ENCODE measurements at places on chromosomes 5 and 9.

- no peak for DNase-seq
These were observed 3.8 kb downstream of the CREB3 start for GRCh38 chr9:35736201-35736633.

GRCh38 chr5:79878721-79879336 is 112.2 kb downstream of the MTX3 start:
- no peak for DNase-seq

DNA sequence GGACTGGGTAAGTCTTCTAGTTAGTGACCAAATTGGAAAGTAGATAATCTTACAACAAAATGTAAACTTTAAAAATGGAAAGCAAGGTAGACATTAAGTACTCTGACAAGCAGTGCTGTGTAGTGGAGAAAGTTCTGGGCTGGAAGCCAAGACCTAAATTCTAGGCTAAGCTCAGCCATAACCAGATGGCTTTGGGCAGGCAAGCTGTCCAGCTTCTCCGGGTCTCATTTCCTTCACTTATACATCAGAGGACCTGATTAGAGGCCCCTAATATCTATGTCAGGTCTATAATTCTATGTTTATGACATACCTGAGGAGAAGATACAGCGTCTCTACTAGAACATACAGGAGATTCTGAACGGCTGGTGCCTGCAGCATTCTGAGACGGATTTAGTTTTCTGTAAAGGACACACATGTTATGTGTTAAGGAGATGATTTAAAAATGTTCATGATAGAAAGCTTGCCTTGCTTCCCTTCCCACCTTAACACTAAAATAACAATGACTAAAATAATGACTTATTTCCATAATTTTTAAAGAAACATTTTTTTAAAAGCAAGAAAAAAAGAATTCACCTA is 61.2 kb downstream of the ELL2 start:
- DNase-seq = no peak

DNA sequence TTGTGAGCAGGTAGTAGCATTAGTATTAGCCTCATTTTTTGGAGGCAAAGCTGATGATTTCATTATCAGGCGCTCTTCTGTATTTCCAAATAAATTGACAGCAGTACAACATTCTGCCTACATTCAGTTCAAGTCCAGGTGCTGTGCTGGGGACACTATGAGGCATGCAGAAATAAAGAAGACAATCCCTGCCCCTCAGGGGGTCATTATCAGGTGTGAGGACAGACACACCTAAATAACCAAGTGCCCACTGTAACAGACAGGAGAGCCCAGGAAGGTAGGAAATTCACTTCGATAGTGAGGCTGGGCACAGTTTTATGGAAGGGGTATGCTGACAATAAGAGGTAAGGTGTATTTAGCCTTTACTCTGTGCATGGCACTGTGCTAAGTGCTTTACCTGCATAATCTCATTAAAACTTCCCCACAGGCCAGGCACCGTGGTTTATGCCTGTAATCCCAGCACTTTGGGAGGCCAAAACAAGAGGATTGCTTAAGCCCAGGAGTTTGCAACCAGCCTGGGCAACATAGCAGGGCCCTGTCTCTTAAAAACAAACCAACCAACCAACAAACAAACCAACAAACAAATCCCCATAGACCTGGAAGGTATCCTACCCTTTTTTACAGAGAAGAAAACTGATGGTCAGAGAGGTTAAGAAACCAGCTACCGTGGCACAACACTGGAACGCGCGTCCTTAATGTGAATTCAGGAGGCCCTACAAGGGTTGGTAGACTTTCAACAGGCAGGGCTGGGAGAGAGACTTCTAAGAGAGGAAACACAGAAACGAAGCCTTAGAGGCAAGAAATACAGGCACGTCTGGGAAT is 17.5 kb upstream of the GPX3 start:
- no peak for DNase-seq

- no peak for DNase-seq
These were observed 123.3 kb downstream of the PHF2 start for GRCh38 chr9:93699650-93700049.

DNA sequence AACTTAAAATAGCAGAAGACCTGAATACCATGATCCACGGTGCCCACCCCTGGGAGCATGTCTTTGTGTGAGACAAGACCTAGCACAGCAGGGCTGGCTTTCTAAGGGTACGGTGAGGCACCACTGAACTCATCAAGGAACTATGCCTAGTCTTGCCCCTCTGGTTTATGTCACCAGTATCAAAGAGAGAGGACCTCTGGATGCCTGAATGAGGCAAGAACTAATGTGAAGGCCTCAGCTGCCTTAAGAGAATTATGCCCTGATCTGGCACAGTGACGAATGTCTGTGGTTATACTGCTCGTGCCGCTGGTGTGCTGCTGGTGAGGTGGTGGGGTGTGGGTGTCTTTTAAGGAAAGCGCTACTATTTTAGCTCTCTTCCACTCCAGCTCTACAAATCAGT is 23.0 kb downstream of the NREP start:
- DNase-seq = no peak

DNA sequence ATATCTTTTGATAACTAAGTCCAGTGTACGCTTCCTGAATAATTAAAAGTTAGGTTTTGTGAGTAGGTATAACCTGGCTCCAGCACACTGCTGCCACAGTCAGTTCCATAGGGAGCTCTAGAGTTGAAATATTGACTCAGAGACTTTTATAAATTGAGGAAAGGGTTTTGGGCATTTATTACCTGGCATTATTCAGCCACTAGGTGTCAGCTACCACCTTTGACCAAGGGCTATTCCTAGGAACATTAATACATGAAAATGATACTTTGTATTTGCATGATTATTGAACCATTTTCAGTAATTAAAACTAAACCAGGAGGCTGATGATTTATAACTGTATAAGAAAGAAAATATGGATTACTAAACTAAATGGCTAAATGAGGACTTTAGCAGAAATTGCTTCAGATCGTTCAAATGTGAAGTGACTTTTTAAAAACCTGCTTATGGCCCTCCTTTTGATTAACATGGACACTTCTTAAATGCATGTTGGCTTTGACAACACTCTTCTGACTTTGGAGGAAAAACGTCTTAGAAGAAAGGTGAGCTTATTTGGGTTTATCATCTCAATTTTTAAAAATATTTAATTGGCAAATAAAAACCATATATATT is 83.0 kb downstream of the SMC2 start:
- no peak for DNase-seq

- DNase-seq = peak; percentile 74
These were observed 49.9 kb downstream of the ZFAND5 start for GRCh38 chr9:72315089-72315509.

DNA sequence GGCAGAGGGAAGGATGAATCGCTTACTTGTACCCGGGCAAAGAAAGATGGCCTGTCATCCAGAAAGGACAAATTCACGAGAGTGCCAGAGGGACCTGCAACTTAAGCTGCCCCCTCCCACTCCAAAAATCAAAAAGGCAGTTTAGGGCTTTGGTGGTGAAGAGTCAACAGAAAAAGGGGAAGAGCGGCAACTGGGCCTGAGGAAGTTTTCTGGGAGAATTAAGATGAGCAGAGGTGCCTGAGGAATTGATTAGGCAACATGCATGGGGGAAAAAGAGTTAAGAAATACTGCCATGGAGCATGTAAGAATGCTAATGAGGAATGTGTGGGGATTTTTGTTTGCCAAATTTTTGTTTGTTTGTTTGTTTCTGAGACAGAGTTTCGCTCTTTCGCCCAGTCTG is 1.8 kb upstream of the ACTL7B start:
- DNase-seq = no peak

DNA sequence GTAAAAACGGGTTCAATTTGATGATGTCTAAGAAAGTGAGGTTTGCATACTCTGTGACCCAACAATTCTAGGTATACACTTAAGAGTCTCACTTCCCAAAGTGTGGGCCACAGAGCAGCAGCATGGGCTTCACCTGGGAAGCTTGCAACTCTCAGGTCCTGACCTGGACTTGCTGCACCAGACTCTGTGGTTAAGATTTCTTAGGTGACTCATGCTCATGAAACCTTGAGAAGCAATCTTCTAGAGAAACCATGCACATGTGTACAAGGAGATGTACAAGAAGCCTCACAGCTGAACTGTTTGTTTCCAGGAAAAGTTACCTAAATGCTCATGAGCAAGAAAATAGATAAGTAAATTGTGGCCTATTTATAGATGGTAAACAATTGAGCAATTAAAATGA is 30.0 kb downstream of the DNAJC21 start:
- no peak for DNase-seq

GRCh38 chr9:120845255-120845654 is 2.5 kb upstream of the PSMD5 start:
- DNase-seq = no peak

DNA sequence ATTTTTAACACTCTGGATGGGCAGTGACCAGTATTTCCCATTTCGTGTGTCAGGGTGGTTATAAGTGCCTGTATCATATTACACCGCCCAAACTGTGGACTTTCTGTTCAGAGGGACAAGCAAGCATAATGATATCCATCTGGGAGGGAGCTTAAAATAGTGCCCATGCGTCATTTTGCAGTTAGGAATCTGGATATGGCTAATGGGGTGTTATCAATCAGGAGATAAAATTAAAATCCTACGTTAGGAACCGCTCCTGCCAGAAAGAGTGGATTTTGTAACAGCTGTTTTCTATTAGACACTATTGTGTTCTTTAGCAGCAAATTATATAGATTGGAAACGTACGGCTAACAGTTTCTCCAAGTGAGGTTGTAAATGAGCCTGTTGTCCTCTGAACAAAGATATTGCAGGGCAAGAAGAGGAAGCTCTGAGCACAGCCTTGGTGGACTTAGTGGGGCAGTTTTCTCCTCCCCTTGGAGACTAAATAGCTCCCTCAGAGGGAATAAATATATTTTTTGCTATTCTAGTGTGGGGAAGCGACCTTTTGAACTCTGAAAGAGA is 160.4 kb downstream of the SPATA31D1 start:
- no peak for DNase-seq

DNA sequence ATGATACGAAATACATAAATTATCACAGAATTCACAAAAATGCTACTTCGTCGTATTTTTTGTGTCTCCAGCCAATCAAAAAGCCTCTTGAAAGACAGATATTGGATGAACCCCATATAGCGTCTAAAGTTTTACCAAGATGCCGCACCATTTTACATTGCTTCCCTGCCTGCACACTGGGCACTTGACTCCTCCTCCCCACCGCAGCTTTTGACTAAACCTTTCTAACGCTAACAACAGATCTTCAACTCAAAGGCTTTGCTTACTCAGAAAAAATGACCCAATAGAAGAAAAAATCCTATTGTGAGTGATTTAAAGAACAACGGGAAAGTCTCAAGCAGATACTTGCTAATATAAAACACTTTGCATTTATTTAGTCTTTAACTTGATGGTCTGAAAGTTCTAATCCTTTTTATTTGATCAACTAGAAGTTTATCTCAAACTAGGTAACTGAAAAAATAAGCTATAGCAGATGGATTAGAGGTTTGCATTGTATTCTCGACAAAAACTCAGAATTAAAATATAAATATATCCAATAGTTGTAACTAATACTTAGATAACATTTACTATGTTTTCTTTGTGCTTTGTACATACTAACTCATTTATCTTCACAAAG is 609.1 kb upstream of the DMAC1 start:
- no peak for DNase-seq

DNA sequence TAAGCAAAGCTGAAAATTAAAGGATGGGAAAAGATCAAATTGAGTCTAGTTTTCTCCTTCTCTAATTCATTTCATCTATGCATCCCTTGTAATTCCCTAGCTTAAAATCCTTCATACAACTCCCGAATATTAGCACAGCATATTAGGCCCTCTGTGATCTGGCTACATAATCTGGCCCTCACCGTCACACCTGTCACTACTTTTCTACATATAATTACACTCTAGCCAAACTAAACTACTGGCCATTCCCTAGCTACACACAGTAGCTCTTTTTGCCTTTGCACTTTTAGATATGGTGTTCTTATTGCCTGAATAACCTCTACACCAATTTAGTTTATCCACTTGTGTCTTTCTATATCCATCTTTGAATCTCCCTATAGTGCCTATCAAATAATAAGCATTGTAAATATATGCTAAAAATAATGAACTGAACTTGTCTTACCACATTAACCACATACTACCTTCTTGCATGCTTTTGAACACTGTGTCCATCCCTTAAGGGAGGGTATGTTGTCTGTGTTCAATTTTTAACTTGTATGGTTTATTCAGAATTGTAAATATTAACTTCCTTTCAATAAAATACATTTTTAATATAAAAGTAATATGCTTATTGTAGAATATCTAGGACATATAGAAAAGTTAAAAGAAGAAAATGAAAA is 15.9 kb downstream of the RANBP6 start:
- no peak for DNase-seq

DNA sequence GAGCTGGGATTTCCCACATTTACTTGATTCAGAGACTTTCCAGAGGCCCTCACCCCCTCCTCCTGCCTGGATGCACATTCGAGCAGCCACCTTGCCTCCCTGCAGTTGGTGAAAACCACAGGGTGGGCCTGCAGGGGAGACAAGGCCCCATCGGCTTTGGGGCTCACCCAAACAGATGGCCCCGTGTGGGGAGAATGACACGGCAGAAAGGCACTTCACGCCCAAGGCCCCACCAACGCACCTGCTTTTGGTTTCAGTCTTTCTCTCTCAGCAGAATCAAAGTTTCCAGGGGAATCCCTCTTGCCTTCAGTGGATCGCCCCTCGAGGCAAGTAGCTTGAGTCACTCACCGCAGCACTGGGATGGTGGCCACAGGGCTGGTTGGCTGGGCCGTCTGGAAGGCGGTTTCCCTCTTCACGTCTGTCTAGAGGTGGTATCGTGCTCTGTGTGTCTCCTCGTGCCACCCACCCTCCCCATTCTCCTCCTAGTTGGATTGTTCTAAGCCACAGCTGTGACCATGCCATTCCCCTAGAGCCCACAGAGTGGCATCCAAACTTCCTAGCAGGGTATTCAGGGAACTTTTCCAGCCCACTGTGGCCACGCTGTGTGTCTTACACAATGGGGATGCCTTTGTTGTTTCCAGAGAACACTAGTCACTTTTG is 31.8 kb downstream of the SEC61B start:
- no peak for DNase-seq

- DNase-seq = no peak
These were observed 744.6 kb downstream of the BRINP1 start for GRCh38 chr9:118624608-118625007.

DNA sequence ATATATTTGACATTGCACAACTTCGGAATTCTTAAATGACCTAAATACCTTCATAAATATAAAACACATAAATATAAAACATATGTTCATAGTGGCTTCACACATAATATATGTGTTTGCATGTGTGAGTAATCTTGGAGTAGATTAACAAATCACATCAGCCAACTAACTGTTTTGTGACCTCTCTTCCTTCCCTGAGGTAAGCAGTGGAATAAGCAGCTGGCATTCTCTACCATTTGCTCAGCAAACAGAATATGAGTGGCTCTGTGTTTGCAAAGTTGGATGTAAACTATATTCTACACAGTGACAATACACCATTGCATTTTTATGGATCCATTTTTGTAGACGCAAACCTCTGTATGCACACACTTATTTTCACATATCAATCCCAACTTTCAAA is 189.9 kb downstream of the ACER2 start:
- no peak for DNase-seq

DNA sequence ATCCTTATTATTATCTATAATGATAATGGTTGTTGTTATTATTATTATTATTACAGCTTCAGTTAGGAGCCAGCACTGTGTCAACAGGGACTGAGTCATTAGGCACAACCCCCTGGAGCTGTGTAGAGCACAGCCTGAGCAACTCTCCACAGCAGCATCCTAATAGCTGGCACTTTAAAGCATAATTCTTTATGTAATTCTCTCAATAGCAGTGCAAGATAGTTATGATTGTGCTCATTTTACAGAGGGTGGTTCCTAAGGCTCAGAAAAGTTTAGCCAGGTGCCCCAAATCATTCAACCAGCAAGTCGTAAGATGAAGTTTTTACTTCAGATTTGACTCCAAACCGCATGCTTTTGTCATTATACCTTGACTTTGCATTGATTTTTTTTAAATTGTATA is 390.3 kb downstream of the ANXA1 start:
- DNase-seq = no peak

All from Right ventricle myocardium superior (tissue), 1 donor.